Hypothalamus (tissue), 51 donors: ENCODE measurements at places on chromosomes 11 and 22.

GRCh38 chr22:45777046-45777851, 105.6 kb downstream of the ATXN10 start:
- no peak for DNase-seq

GRCh38 chr11:79668575-79668974, 227.7 kb upstream of the TENM4 start:
- DNase-seq = no peak

DNA sequence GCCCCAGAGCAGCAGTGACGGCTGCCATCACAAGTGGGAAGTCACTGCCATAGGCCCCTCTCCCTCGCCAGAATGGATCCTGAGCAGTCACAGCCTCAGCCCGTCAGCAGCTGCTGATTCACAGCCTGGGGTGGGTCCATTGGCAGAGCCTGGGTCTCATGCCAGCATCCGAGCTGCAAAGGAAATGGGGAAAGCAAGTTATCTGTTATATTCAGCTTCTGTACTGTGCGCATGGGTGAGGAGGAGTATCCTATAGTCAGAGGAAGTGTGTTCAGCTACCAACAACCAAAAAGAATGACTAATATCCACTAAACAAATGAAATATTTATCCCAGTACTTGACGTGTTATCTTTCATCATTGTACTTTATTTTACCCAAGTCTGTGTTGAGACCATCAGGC, 119.7 kb downstream of the RCN1 start:
- DNase-seq = no peak

GRCh38 chr11:122832721-122833470, 5.4 kb upstream of the CRTAM start:
- no peak for DNase-seq

GRCh38 chr11:115146425-115146824, 357.8 kb downstream of the CADM1 start:
- no peak for DNase-seq

GRCh38 chr11:31702966-31703365, 108.2 kb downstream of the PAX6 start:
- DNase-seq = no peak

GRCh38 chr11:72162891-72163492, 27.5 kb downstream of the FOLR3 start:
- DNase-seq = no peak

DNA sequence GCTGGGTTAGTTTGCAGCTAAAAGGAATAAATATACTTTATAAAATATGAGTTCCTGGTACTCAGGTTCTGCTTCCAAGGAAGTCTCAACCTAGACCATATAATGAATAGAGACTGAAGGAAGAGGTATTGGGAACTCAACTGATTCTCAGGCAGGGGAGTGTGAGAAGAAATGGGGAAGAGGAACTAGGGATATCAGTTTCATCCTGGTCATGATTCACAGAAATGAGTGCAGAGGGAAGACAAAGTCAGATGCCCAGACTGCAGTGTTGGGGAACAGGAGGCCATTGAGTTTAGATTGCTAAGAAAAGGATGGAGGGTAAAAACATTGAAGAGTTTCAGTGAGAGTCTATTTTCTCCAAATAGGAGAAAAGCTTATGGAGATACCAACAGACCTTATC, 28.8 kb downstream of the PLAAT5 start:
- no peak for DNase-seq

DNA sequence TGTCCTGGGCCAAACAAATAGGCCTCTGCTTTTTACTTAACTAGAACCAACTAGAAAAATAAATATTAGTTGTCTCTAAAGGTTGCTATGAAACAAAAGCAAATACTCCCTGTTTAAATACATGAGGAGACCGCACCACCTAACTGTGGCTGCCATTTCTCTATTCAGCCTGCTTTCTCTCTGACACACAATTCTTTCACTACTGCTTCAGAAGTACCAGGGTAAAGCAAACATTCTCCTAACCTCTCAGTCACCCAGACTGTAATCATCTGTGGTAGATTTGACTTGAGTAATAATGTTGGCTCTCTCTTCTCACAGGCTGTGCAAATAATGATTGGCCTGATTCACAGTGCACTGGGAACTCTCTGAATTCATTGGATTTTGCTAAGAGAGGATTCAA, 41.0 kb upstream of the MS4A8 start:
- no peak for DNase-seq

GRCh38 chr11:3907590-3907989, 52.1 kb downstream of the STIM1 start:
- DNase-seq = no peak

DNA sequence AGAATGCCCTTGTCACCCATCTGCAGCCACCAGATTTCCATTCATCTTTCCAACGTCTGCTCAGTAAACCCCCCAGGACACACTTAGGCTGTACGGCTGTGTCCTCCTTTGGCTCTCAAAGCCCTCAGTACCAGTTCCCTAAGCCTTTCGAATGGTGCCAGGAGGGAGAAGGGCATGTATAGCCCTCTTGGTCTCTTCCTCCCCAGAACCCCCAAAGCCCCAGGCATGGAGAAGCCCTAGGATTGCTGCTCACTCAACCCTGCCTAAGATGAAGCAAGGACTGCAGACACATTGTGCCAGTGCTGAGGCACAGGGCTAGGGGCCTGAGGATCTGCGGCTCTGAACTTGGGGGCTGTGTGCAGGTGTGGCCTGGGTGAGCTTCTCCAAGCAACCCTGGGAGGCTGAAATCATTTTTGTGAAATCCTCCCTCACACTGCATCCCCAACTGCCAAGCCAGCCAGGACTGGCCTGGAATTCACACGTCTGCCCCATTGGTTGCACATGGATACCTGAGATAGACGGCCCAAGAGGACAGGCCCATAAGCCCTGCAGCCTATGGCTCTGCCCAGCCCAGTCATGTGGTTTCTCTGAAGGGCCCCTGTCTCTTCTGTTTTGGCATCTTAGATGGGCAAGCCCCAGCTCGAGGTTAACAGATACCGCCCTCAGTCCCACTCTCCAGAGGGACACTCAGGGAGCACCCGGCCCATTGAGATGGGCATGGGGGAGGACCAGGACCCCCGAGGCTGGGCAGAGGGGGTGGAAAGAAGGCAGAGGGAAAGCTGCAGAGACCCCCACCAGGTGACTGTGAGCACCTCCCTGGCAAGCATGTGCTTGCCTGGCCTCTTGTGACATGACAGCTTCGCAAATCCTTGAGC, 34.0 kb downstream of the KCNQ1OT1 start:
- no peak for DNase-seq

DNA sequence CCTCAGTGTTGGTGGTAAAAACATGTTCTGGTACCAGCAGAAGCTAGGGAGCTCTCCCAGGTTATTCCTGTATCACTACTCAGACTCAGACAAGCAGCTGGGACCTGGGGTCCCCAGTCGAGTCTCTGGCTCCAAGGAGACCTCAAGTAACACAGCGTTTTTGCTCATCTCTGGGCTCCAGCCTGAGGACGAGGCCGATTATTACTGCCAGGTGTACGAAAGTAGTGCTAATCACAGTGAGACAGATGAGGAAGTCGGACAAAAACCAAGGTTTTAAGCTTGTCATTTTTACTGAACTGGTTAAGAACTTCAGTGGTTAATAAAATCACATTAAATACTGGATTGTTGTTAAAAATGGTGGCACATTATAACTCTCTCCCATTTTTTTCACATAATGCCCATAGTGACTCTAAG, 42.6 kb upstream of the VPREB1 start:
- DNase-seq = no peak

DNA sequence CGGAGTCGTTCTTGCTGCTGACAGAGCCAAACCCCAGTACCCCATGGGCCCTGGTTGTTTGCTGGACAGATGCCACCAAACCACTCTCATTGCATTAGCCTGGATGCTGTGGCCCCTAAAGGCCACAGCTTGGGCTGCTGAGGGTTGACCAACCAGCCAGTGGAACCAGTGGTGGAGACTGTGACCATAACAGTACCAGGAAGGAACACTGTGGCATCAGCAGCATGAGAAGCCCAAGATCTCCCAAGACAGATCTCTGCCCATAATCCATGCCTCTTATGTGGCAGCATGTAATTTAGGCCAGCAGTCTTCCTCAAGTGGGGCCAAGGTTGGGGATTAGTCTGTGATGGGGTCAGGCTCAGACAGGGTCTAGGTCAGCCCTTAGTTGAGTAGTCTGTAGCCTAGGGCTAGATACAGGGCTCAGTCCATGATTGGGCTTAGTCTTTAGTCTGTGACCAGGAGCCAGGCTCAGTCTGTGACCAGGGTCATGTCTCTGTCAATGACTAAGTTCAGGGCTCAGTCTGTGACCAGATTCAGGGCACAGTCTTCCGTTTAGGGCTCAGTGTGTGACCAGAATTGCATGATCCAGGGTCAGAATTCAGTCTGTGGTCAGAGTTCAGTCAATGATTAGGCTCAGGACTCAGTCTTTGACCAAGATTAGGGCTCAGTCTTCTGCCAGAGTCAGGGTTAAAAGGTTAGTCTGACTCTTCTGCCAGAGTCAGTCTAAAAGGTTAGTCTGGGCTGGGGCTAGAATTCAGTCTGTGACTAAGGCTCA, 4.5 kb upstream of the INPP5J start:
- DNase-seq = no peak

DNA sequence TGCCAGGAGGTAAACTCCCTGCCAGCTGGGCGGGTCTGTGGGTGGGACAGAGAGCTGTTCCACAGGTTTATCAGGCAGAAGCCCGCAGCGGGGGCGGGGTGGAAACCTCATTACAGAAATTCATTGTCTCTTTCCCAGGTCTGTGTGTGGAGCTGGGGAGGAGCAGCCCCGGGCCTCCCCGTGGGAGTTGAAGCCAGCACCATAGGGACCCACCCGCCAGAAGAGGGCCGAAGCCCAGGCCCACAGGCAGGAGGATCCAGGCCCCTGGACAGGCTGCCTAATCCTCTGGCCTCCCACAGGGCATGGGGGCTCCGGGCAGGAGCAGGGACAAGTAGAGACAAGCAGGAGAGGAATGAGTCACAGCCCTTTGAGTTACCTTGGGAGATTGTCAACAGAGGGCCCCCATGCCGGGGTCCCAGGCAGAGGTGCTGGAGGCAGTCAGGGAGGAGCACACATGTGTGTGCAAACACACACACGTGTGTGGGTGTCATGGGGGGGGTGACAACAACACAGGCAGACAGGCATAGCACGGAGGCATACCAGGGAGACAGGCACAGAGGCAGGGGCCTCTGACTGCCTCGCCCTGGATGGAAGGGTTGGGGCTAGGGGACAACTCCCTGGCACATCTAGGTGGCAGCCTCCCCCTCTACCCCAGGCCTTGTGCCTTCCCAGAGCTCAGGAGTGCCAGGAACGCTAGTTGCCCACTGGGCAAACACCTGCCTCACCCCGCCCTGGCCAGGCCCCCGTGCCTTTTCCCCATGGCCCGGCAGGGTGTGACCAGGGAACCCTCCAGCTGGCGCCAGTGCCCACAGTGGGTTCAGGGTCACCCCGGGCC, 1.4 kb downstream of the CDC42BPG start:
- no peak for DNase-seq

DNA sequence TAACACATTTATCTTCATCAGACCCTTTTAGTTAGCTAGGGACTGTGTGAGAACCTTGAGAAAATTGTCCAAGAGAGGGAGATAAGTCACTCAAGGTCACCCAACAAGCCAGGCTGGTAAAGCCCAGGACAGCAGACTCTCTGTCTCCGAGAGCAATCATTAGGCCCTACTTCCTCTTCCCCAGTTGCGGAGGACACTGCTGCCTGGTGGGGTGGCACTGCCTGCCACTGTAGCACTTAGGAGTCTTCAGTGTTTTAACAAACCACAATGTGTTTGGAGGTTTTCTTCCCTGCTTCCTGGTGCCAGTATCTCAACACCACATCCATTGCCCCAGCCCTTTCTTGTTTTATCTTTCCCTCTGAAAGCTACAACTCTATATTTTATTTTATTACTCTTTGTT, 132.1 kb upstream of the LDLRAD3 start:
- DNase-seq = no peak

DNA sequence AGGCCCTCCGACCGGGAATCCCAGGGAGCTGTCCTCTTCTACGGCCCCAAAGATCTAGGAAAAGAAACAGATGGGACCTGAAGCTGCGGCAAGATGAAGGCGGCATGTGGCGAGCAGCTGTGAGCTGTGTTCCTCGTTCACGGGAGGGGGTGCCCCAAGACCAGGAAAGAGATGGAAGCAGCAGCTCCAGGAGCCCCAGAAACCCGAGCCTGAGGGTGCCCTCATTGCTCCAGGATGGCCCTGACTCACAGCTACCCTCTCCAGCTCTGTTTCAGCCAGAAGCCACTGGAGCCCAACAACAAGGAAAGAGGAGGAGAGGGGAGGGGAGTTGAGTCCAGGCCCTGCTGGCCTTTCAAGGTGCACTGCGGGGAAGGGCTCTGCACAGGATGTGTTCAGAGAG, 23.7 kb upstream of the NAP1L4 start:
- DNase-seq = no peak

DNA sequence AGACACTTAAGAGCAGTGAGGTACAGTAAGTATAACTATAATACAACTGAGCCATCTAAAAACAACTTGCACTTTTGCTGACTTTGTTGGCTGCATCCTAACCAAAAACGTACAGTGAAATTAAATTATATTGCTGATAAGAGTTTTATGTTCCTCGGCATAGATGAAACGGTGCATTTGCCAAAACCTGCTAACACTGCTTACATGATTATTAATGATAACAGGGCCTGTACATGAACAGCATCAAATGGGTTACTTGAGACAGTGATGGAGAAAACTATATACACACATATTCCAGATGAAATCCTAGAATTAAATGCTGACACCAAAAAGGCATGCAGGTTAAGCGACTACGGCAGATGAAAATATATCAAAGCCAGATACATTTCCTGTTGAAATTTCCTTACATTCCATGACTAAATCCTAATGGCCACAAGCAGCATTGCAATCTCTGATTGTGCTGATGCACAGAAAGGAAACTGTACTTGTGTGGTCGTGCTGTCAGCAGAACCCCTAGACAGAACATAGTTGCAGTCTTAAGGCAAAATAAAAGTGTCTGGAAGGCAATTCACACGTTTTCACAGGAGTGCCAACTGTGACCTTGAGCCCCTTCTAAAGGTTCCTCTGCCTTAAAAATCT, 143.9 kb downstream of the CADM1 start:
- DNase-seq = no peak

- no peak for DNase-seq
These were observed 66.3 kb upstream of the IGLL5 start for GRCh38 chr22:22821340-22821739.

- no peak for DNase-seq
These were observed 141.6 kb downstream of the SNX19 start for GRCh38 chr11:130774703-130775102.

GRCh38 chr11:34988294-34989255, 72.2 kb downstream of the PDHX start:
- DNase-seq = no peak

GRCh38 chr11:95284057-95285052, 53.4 kb upstream of the SESN3 start:
- DNase-seq = no peak

DNA sequence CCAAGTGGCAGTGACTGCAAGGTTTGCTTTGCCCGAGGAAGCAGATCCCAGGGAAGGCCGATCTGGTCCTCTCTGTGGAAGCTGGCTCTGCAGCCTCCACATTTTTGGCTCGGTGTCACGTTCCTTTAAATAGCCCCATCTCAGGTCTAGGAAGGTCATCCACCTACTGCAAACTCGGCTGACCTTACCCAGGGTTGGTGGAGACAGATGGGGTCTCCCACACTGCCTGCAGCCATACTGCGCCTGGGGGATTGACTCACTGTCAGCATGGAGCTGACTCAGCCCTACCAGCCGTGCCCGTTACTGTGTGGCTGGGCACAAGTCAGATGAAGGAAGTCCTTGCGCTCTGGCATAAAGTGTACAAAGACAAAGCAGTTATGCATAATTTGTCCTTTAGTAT, 16.9 kb downstream of the CDPF1 start:
- no peak for DNase-seq
